ENCODE measurements at places on chromosomes 7 and 10.
A peak's percentile ranks its signal among the peaks of the same experiment; 100 is the strongest.

DNA sequence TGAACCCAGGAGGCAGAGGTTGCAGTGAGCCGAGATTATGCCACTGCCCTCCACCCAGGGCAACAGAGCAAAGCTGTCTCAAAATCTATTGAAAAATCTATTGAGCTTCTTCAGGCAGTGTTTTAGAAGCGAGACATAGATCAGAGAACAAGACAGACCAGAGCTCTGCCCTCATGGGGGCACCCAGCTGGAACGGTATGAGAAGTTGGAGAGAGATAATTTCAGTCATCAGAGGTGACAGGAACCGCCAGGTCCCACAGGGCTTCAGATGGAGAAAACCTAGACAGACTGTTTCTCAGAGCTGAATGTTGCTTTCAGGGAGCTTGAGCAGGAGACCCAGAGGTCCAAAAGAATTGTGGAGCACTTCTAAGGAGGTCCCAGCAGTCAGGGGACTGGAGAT lies 14.2 kb upstream of the GTF2IRD1 start:
- DNase-seq: no peak

DNA sequence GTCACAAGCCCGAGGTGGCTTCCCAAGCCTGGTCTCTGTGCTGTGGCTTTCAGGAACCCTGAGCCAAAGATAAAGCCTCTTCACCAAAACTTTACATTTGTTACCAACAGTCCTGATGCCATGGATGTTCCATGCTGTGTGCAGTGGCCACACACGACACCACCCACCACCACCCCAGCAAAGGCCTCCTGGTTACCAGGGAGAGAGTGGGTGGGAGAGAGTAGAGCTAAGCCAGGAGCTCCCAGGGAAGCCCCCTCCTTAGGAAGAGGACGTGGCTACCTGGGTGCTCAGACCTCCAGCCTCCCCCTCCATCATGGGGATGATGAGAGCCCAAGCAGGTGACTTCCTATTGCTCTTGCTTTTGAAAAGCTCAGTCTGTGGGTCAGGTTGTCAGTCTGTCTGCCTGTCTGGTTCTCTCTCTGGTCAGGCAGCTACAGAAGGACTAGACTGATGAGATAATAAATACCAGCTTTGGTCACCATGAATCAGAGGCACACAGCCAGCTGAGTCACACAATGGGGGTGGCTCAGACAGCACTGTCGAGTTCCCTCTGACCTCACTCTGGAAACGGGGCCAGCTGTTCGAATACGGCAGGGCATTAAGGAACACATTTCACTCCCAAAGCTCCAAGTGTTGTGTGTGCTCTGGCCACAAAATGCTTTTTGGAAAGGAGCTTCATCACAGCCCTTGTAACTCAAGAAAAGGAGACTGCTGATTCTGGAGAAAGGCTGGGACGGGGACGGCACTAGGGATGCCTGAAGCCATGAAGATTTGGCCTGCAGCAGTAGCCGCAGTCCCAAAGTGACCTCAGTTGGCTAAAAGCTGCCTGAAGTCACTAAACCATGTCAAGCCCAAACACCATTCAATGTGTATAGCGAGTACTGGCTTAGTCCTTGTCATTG lies 166.0 kb downstream of the FANK1 start:
- DNase-seq: peak; percentile 88

DNA sequence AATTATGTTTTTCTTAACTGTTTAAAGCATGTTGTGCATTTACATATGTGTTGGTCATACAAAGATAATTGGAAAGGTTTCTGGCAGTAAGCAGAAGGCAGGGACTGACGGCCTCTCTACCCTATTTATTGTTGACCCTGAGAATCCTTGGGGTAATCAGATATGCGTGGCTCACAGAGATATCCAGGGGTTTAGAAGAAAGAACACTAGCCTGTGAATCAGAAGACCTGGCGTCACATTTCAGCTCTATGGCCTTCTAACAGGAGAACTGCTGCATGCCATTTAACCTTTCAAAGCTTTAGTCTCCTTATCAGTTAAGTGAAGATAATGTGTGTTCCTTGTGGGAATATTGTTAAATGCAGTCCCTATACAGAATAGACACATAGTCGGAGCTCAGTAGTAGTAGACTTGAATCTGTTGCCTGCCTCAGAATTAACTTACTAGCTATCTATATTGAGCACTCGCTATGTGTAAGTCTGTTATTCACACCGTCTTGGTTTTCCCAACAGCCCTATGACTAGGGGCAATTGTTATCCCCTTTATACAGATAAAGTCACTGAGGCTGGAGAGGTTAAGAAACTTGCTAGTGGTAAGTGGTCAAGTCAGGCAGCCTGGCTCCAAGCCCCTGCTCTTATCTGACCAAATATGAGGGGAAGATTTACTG lies 129.6 kb upstream of the ANKRD1 start:
- DNase-seq: no peak

- no peak for DNase-seq
Observed at GRCh38 chr10:106746868-106747267, 417.6 kb downstream of the SORCS1 start.

- DNase-seq: no peak
Observed at GRCh38 chr7:25359471-25360059, 131.3 kb upstream of the NPVF start.

DNA sequence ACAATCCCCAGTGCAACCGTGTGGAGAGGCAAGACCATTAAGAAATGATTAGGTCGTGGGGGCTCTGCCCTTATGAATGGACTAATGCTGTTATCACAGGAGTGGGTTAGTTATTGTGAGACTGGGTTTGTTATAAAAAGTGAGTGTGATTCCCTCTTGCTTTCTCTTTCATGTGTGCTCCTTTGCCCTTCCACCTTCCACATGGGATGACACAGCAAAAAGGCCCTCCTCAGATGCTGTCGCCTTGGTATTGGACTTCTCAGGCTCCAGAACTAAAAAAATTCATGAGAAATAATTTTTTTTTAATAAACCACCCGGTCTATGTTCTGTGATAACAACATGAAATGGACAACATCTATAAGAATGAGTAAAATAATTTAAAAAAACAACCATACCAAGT lies 136.1 kb upstream of the PCBD1 start:
- DNase-seq: no peak

DNA sequence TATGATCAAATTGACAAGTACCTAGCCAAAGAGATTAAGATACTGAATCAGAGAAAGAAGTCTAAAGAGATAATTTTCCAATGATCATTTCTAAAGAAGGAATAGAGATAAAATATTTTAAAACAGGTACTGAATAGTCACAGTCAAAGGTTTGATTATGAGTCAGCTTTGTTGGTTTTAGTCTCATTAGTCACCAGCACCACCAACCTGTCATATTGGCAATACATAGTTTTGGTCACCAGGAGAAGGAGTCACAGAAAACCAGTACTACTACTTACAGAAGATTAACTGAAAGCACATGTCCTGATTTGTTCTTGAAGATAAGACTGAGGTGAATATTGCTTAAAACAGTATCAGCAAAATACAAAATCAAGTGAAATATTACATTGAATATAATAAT lies 34.6 kb downstream of the ZEB1 start:
- DNase-seq: no peak

GRCh38 chr7:132019703-132020102 lies 463.3 kb upstream of the PODXL start:
- no peak for DNase-seq

- DNase-seq: no peak
Observed at GRCh38 chr10:24008164-24009091, 200.5 kb upstream of the KIAA1217 start.

GRCh38 chr10:74704629-74705357 lies 121.6 kb upstream of the KAT6B start:
- DNase-seq: no peak
